Hematopoietic multipotent progenitor cell treated with erythropoietin and hydrocortisone succinate and interleukin-3 and kit ligand, for 8 days (in vitro differentiated cells): ENCODE measurements at places on chromosomes 1 and 21.

GRCh38 chr1:85554630-85555327 is 25.8 kb upstream of the CCN1 start:
- DNase-seq = no peak

GRCh38 chr1:9410737-9411297 is 118.1 kb downstream of the SPSB1 start:
- peak; percentile 95 for DNase-seq

DNA sequence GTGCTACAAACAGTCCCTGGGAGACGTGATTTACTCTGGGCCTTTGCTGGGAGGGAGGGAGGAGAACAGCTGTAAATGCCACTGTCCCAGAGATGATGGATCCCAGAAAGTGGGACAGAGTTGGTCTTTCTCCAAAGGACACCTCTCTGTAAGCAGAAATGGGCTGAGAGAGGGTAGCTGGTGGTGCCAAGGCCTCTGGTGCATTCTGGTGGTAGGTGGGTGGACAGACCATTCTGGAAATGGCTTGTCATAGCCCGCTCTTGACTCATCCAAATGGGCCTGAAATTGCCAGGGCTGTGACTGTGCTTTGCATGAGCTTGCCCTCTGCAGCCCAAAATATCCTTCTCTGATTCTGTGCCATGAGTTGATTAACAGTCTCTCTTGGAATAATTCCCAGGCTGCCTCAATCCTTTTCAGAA is 36.1 kb downstream of the CCDC185 start:
- DNase-seq = no peak

- DNase-seq = peak; percentile 31
These were observed 144.3 kb upstream of the C1orf21 start for GRCh38 chr1:184242507-184242943.

DNA sequence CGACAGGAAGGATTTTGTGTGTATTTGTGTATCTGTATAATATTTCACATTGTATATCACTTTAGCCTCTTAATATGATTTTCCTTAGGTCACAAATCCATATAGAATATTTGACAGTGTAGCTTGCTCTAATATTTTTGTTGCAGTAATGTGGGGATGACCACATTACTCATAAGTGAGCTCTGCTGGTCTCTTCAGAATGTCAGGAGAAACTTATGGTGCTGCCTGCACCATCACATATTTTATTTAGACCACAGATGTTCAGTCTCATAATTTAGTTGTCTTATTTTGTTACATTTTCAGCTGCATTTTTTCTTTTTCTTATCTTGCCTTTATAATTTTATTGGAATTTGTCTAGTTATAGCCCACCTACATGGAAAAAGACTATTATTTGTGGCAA is 205.3 kb downstream of the PBX1 start:
- no peak for DNase-seq

DNA sequence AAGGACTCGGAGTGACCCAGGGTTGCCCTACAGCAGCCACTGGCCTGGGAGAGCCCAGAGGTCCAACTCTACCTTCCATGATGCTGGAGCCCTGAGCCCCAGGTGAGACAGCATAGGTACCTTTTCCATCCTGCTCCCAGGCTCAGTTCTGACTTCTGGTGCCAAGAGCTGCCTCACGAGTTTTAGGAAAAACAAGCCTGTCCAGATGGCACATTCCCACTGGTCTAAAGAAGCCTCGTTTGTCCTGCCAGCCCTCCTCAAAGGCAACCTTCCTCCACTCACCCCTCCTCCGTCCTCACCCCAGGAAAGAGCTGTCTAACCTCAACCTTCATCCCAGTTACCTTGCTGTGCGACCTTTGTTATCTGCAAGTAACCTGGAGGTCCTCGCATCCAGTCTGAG is 53.5 kb upstream of the PRELP start:
- no peak for DNase-seq

GRCh38 chr1:30779294-30780071 is 21.9 kb upstream of the LAPTM5 start:
- DNase-seq = peak; percentile 89

DNA sequence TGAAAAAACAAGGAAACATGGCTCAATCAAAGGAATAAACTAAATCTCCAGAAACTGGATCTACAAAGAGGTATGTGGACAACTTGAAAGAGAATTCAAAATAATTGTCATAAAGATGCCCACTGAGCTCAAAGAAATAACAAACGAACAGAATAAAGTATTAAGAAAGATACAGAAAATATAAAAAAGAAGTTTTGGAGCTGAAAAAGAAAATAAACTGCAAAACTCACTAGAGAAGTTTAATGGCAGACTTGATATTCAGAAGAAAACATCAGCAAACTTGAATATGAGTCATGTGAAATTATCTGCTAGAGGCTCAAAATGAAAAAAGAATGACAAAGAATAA is 208.1 kb upstream of the SAMSN1 start:
- no peak for DNase-seq

- peak; percentile 78 for DNase-seq
These were observed 5.2 kb upstream of the FOXD3 start for GRCh38 chr1:63316984-63317816.

GRCh38 chr1:211037095-211037494 is 96.9 kb downstream of the KCNH1 start:
- no peak for DNase-seq

GRCh38 chr1:30726236-30726635 is 2.9 kb upstream of the MATN1 start:
- DNase-seq = no peak

GRCh38 chr1:87867626-87868025 is 538.9 kb downstream of the LMO4 start:
- no peak for DNase-seq

GRCh38 chr21:44783020-44783696 is 18.5 kb downstream of the UBE2G2 start:
- DNase-seq = no peak

DNA sequence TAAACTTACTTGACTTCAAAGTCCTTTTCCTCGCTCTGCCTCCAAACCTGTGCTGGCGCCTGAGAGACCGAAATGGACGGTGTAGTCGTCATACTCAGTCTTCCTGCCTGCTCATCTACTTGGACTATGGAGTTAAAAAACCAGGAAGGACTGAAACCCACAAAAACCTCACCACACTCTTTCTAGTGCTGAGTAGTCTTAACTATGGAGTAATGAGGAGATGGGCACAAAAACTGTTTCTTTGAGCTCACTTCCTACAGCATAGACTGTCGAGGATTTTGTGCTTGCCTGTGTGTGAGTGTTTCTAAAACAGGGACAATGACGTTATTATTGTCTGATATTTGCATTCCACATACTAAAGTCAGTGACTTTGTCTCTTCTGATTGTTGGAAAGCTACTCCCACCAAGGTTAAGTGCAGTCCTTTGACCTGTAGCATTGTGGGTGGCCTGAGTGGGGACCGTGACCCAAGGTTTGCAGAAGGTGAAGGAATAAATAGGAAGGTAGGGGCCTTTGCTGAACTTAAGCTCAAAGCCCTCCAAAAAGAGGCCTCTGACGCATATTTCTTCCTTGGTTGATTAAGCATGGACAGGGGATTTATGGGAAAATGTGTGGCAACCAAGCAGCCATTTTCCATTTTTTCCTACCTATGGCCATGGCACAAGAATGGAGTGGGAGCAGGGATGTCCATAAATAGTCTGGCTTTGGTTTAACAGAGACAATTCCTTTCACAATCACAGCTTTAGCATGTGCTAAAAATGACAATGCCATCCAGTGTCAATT is 109.6 kb downstream of the ZBTB18 start:
- no peak for DNase-seq
